OCI-M1 (cell line): ENCODE measurements at places on chromosomes 12 and 14.

DNA sequence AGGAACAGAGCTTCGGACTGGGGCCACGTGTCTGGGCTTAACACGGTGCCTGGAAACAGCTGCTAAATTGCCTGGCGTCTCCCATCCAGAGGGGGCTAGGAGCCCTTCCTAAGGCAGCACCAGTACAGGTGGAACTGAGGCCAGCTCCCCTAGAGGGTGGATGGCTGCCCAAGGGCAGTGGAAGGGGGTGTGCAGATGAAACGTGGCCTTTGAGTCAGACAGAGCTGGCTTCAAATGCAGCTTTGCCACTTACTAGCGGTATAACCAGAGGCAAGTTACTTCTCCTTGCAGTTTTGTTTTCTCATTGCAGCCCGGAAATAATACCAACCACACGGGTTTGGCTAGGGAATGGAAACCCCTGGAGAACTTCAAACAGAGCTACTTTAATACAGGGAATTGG is 59.3 kb upstream of the SLC24A4 start:
- no peak for DNase-seq

DNA sequence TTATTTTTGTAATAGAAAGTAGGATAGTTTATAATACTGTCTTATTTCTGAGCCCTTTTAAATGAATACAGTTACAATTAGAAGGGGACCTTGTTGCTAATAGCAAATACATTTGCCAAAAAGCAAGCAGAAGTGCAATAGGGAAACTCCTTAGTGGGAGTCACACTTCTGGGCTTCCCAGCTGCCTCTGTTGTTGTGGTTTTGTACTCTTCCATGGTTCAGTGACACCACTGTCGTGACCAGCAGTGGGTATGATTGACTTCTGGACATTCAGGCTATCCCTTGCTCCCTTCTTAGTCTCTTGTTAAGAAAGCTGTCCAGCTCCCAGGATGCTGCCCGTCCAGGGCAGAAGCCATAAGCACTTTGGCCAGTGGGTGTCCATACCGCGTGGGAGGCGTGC is 22.6 kb downstream of the TCTN1 start:
- DNase-seq, result peak; percentile 49

GRCh38 chr14:26522967-26523366 is 74.9 kb downstream of the NOVA1 start:
- no peak for DNase-seq

GRCh38 chr12:77299910-77300669 is 234.7 kb upstream of the E2F7 start:
- no peak for DNase-seq

- DNase-seq, result no peak
These were observed 10.1 kb downstream of the PDE6H start for GRCh38 chr12:14982991-14983390.

- peak; percentile 94 for DNase-seq
These were observed 15.9 kb downstream of the KCTD10 start for GRCh38 chr12:109461049-109461845.

GRCh38 chr14:33959692-33960151 is 8.8 kb upstream of the EGLN3 start:
- DNase-seq, result no peak

GRCh38 chr14:68684466-68685418 is 108.1 kb downstream of the ZFP36L1 start:
- DNase-seq, result no peak

GRCh38 chr12:48175613-48176416 is 7.6 kb upstream of the CCDC184 start:
- DNase-seq, result peak; percentile 87

DNA sequence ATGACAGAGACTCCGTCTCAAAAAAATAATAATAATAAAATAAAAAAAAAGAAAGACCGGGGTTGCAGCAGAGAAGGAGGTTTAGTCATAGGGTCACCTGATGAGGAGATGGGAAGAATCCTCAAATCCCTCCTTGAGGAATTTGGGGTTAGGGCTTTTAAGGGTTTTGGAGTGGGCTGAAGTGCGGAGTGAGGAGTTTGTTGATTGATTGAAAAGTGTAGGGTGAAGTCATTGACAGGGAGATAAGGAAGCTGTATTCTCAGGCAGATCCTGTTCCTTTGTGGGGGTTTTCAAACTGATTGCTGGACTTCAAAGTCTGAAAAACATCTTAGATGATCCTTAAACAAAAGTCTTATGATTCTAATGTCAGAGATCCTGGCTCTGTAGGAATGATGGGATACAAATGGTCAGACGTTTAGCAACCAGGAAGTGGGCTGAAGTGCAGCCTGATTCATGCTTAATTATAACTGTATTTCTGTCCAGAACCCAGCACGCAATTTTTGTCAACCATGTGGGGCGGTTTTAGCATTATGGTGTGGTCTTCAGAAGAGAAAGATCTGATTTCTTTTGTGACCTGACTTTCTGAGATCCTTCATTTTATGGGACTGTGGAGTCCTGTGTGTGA is 16.0 kb downstream of the FNTB start:
- no peak for DNase-seq

- DNase-seq, result peak; percentile 40
These were observed 11.4 kb downstream of the GLT1D1 start for GRCh38 chr12:128864516-128865186.

GRCh38 chr14:79693935-79694334 is 517.4 kb downstream of the DIO2 start:
- DNase-seq, result no peak

GRCh38 chr14:38309522-38310277 is 53.8 kb upstream of the CLEC14A start:
- no peak for DNase-seq

GRCh38 chr12:15880721-15881120 is 1.5 kb upstream of the STRAP start:
- DNase-seq, result no peak

GRCh38 chr14:105091054-105091516 is 25.9 kb upstream of the GPR132 start:
- no peak for DNase-seq

- no peak for DNase-seq
These were observed 67.2 kb downstream of the GNS start for GRCh38 chr12:64691795-64692583.

GRCh38 chr14:69877492-69877891 is 1.7 kb upstream of the SMOC1 start:
- DNase-seq, result peak; percentile 3

DNA sequence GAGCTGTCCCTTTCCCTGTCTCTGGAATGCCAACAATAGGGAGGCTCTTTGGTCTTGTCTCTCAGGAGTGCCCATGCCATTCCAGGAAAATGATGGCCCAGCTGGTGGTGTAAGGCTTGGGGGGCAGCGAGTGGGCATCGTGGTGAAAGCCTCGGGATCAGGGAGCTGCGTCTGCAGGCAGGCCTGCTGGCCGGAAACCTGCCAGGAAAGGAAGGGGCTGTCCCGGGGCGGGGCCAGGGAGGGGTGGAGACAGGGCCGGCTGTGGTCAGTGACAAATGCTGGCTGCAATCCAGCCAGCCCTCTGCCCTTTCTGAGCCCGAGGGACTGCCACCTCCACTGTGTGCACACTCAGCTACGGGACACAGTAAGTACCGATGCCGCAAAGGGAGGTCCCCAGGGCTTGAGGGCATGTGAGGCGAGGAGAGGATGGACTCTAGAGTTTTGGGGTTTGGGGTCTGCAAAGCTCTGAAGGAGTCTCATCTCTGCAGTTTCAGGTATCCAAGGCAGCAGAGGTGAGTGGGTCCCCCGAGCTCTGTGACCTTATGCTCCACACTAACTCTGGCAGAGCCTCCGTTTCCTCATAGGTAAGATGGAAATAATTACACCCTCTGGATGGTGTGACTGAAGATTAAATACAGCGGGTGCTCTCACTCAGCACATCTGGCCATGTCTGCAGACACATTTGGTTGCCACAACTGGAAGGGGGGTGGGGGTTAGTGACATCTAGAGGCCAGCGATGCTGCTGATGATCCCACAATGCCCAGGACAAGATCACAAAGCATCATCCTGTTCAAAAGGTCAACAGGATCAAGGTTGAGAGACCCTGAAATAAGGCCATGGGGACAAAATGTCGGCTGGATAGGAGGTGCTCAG is at the start of gene SERPINA5:
TSS of gene SERPINA5 (plus strand) at position 300 of the 873 bp plus-strand sequence. CDS start 5,937 bp downstream, outside the sequence.
- no peak for DNase-seq

- peak; percentile 20 for DNase-seq
These were observed 616.3 kb downstream of the LRFN5 start for GRCh38 chr14:42222924-42223471.

- no peak for DNase-seq
These were observed 57.7 kb downstream of the RPAP3 start for GRCh38 chr12:47648056-47648579.

GRCh38 chr12:108514468-108514972 is 557 bp upstream of the FICD start:
- no peak for DNase-seq

DNA sequence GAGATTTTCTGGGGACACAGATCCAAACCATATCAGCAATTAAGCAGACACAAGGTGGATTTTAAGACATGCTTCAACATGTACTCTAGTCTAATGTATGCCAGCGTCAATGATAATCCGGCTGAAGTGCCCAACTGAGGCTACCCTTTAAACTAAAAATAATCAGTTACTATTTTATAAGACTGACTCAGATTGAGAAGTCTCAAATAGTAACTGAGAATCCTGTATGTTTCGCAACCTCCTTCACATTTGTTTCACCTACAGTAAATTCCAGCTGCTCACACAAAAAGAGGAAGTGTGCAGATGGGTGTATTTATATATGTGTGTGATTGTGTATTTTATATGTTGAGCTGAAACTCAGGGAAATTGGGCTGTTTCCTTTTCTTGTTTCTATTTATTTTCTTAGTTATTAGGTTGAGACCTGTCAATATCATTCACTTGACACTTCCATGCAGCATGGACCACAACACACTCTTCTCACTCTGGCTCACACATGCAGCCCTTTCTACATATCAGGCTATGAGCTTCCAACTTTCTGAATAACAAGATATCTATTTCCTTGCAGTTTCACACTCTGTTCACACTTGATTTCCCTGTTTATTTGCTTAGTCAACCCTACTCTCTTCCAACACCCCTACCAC is 1224.9 kb upstream of the TMEM132C start:
- peak; percentile 80 for DNase-seq

GRCh38 chr12:5407034-5407856 is 24.7 kb upstream of the NTF3 start:
- no peak for DNase-seq

GRCh38 chr12:43206396-43206795 is 345.6 kb downstream of the ADAMTS20 start:
- no peak for DNase-seq

- DNase-seq, result peak; percentile 74
These were observed 1.0 kb upstream of the PTMS start for GRCh38 chr12:6765048-6765633.

- no peak for DNase-seq
These were observed 73.7 kb upstream of the RHOJ start for GRCh38 chr14:63130531-63130930.

DNA sequence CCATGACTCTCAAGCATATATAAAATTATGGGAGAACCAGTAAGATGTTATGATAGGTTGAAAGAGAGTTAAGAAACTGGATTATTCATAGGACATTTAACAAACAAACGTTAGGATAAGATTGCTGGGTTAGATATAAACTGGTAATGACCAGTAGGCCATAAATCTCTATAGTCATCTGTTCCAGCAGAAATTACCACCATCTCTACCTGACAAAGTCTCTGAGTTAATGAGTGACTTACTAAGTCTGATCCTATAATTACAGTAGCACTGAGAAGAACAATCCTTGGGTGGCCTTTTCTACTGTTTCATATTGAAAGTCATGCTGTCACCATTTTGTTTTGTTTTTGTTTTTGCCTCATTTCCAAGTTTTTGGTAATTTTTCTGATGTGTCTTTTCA is 136.9 kb upstream of the CNOT2 start:
- DNase-seq, result no peak

DNA sequence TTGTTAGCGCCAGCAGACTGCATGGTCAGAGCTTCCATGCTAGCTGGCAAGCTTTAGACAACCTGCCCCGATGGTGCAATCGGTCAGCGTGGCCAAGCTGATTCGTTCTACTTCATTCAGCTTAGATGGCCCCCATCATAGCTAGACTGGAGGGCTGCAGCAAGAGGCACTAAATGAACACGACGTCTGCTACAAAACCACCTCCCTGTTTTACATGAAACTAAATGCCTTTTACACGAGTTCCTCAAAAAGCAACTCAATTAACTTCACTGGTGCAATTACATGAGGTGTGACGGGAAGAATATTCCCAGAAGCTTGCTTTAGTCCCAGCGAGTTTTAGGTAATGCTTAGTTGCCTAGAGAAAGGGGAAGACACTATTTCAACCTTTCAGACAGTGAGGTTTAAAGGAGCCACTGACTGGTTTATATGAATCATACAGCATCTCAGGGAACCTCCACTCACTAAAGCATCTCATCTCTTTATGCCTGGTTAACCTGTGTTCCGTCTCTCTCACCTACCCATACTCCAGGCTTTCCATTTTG is 8.4 kb downstream of the NIN start:
- no peak for DNase-seq

DNA sequence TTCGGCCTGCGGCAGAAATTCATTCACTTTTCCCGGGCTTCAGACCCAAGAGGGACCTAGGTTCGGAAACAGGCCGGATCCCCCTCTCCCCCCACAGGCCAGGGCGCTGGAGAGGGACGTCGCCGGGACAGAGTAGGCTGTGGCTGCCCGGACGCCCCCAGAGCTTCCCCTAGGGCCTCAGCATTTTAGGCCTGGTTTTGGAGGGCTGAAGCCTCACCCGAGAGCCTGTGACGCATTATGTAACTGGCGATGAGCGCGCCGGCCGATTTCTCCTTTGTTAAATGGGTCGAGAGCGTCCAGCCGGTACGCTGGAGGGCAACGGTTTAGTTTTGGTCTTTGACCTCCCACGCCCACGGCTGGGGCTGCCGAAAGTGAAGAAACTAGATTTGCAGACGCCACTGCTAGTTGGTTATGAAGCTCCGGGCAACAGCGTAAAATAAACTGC is 657 bp downstream of the PEBP1 start:
- DNase-seq, result peak; percentile 62
